Fibroblast of lung (primary cell): ENCODE measurements at places on chromosomes 11 and 22. TPM values are rescaled to one million over a fixed set of nuclear protein-coding genes. Genes with fewer than 3 reads are reported as not detected.

ANKK1 gene
- not detected in 2 replicates for polyA plus RNA-seq

MN1 gene
- polyA plus RNA-seq: 2.8 and 11.8 TPM in 2 replicates

OR5B21 gene
- polyA plus RNA-seq: not detected in 2 replicates

GRCh38 chr11:120798854-120799253, 225.0 kb upstream of the TBCEL start:
- DNase-seq: no peak

DNA sequence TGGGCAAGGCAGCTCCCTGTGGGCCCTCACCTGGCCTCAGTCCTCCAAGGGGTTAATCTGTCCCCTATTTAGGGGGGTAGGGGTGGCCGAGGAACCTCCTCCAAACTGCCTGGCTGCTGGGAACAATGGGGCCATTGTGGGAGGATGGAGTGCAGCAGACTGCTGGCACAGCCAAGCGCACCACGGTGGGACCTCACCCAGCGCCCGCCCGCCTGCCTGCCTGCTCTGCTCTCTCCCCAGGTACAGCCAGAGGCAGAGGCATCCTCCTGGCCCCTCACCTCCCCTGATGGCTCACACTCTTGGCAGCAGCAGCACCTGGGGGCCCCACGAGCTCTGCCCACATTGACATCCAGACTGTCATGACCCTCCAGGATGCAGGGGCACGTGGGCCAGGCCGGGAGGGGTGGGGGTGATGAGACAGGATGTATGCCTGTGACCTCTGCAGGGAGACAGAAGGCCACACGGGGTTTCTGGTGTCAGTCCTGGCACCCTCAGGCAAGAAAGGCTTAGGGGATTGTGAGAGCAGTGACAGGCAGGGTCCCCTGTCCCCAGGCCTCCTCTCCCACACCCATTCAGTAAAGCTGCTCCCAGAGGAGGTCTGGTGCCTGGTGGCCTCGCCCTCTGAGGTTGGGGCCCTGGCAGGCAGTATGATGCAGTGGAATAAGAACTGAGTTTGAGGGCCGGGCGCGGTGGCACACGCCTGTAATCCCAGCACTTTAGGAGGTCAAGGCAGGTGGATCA, 11.4 kb downstream of the BCL9L start:
- peak; percentile 39 for DNase-seq

DNA sequence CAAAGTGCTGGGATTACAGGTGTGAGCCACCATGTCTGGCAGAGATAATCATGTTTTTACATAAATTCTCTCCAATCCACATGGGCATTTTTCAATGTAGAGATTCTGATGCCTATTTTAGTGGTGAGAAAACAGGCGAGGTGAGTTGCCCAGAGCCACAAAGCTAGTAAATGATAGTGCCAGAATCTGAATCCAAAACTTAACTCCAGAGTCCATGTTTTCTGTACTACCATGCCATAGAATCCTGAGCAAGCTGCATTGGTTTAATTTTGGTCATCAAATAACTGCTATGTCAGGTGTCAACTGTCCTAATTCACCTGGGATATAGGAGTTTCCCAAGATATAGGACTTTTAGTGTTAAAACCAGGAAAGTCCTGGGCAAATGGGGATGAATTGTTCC, 13.6 kb downstream of the NEFH start:
- DNase-seq: no peak

GRCh38 chr11:75667831-75668450, 897 bp downstream of the MAP6 start:
- peak; percentile 45 for DNase-seq
